ENCODE measurements at places on chromosomes 7 and 10.

DNA sequence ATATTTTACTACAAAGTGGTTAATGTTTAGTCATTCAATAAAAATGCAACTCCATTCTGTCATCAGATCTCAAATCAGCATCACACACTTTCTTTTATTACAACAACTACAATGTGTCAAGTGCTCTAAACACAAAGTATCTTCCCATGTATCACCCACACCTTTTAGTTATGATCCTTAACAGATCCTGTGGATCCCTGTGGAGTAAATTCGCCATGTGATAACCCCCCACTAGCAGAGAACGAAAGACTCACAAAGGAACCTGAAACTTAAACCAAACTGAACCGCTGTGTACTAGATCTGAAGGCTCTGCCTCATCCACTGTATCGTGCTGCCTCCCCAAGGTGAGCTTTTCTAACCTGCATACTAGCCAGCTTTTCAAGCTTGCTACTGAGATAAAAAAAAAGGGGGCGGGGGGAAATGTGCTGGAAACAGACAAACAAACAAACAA, 1.7 kb downstream of the DPY19L1 start:
- DNase-seq, result peak; percentile 86

- peak; percentile 72 for DNase-seq
These were observed 285.2 kb downstream of the AUTS2 start for GRCh38 chr7:69883399-69883891.

GRCh38 chr10:68666280-68666760, 54.7 kb upstream of the CCAR1 start:
- DNase-seq, result no peak

GRCh38 chr10:75195035-75195763, 15.4 kb upstream of the VDAC2 start:
- DNase-seq, result no peak

- peak; percentile 69 for DNase-seq
These were observed 5.9 kb upstream of the ITGA8 start for GRCh38 chr10:15725603-15726002.

DNA sequence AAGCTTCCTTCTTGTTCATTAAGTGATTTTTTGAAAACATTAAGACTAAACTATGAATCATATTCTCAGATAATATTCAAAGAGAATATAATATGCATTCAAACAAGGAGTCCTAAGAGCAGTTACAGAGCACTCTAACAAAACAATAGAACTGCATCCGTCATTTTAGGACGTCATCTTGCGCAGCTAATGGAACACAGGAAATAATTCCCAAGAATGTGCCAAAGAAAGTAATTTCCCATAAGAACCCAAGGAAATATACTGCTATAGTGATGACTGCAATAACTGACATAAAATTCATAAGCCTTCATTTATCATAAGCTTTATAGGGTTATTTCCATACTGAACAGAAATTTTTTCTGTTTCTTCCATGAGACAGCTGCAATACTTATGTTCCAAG, 28.3 kb upstream of the CASD1 start:
- no peak for DNase-seq

DNA sequence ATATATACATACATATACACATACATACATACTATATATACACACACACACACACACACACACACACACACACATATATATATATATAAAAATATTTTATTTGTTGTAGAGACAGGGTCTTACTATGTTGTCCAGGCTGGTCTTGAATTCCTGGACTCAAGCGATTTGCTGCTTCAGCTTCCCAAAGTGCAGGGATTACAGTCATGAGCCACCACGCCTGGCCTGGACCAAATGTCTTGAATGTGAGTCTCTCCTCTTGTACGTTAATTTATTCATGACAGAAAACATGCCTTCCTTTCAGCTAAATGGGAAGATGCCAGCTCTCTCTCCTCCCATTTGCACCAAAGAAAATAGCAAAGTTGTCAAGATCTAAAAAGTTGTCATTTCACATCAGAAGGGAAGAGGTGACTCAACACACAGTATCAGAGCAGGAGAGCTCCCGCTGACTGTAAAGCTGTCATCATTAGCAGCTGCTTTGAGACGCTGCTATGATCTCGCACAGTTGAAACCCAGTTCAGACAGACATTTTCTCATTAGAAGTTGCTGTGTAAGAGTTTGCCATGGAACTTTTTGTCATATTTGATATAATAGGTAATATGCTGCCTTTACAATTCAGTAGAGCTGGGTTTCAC, 224.3 kb downstream of the SFMBT2 start:
- DNase-seq, result no peak
